HEK293T (cell line): ENCODE measurements at places on chromosomes 11 and 22.

DNA sequence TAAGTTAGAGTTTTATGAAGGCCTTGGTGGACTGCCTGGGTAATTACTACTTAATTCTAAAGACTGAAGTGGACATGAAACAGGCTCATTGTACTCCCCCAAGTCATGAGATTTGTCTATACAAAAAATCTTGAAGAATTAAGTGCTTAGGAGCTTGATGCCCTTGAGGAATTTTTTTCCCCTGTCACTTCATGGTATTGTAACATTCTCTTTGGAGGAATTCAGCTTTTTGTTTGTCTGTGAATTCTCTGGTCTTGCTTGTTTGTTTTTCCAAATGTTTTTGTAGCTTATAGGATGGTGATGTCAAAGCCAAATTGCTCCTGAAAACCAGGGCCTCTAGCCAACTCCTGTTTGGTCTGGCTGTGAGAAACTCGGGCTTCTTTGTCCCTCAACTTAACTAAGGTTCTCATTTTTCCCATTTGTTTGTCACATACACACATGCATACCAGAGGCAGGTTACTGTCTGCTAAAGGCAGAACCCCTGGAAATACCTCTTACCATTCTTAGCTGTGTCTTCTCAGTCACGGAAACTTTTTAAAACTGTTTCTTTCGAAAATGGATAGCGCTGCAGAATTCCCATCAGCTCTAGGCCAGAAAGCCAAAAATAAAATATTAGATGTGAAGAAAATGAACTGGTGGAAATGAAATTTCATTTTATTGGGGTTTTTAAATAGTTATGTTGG lies 66.9 kb downstream of the AMOTL1 start:
- DNase-seq, result no peak

- peak; percentile 79 for DNase-seq
Measured at GRCh38 chr11:112961146-112961668, at the start of gene NCAM1. Gene NCAM1, plus strand, starts transcription at chr11:112961420.

- no peak for DNase-seq
Measured at GRCh38 chr11:45450189-45450588, 164.0 kb upstream of the SYT13 start.

GRCh38 chr11:48107188-48107704 lies 109.4 kb upstream of the OR4B1 start:
- no peak for DNase-seq

GRCh38 chr11:102225689-102226568 lies 91.4 kb upstream of the BIRC3 start:
- no peak for DNase-seq

DNA sequence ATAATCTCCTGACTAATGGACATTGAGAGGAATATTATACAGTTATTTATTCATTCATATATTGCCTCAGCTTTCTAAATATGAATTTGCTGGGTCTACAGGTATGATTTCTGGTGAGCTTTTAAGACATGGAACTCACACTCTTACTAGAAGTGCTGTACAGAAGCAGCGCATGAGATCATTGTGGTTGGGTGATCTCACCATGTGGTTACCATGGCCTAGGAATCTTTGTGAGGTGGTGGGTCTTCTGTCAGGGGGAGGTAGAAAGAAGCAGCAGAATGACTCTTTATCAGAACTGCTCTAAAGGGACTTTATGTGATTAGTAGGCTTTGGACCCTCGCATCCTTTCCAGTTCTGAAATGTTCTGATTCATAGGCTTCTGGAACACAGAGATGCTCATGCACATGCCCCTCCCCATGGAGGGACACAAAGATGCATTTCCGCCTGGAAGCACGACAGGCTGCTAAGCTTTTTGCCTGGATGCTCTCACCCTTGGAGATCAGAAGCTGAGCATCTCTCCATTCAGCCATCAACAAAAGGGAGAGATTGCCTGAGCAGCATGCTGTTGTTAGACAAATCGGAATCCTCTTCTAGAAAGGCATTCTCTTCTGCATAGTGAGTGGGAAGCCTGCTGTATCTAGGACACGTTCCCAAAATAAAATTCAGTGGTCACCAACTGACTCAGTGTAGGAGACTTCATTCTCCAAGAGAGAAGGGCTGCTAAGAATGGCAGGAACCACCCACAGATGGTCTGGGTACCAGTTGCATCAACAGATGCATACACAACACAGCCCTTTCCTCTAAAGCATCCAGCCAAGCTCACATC lies 51.3 kb downstream of the KIRREL3 start:
- DNase-seq, result no peak
